Cardiac fibroblast (primary cell): ENCODE measurements at places on chromosomes 11 and 22.
A peak's percentile ranks its signal among the peaks of the same experiment; 100 is the strongest.

GRCh38 chr11:40537734-40538133 is 921.7 kb downstream of the LRRC4C start:
- no peak for DNase-seq

DNA sequence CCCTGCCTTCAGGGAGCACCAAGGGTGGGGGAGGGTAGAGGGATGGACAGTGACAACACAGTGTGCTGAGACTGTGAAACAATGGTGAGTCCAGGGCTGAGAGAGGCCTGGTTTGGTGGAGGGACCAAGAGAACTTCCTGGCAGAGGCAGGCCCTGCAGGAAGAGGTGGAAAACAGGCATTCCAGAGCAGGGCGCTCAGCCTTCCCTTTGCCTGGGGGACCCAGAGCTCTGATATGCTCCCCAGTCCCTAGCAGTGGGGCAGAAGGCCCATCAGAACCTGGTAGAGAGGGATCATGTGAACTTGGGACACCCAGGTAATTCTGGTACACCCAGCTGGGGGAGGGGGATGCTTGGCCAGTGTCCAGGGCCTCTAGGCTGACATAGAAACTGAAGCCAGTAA is 17.2 kb upstream of the UVRAG start:
- peak; percentile 37 for DNase-seq

DNA sequence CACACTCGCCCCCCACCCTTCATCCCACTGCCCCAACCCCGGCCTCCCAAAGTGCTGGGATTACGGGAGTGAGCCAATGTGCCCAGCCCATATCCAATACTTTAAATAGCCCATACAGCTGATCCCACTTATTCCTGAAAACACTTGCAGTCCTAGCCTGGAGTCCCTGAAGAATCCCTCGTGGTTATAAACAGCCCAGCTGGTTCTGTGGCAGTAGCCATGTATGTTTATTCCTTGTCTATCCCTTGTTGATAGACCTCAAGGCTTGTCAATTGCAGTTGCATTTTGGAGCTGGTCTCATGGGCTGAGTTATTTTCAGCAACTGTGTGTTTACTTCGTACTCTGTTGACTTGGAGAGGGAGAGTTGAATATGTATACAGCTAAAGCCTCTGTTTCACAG is 21.5 kb upstream of the PAFAH1B2 start:
- no peak for DNase-seq

DNA sequence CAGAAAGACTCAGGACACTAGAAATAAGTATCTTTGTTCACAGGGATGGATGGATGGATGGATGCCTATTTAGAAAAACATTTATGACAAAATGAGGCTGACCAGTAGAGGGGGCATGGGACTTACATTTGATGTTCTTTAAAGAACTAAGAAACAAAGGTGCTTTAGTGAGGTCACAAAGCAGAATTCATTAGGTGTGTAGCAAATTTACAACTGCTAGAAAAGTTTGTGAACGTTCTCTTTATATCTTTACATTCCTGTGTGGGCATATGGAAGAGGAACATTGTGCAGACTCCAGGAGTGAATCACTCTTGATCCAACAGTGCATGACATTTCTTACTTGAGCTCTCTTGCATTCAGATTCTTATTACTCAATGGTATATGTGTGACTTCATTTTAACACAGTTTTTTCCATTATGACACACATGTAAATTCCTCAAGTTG is 15.8 kb upstream of the SIK2 start:
- peak; percentile 68 for DNase-seq

DNA sequence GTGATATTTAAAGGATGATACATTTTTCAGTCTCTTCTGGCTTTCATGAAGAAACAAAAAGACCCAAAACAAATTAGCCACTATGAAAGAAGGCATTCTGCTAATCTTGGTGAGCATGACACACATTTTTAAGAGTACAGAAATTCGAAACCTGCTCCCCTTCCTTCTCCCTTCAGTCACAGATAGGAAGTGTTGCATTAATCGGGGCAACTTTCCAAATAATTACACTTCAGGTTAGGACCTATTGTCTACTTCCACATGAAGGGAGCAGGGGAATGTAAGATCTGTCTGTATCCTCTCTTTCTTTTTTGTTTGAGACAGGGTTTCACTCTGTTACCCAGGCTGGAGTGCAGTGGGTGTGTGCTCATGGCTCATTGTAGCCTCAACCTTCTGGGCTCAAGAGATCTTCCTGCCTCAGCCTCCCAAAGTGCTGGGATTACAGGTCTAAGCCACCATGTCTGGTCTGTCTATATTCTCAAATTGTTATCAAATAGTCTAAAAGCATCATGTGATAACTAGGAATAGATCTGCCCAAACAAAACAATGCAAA is 45.8 kb downstream of the NCAM1 start:
- DNase-seq = peak; percentile 1
